Stimulated activated naive CD4-positive, alpha-beta T cell (primary cell): ENCODE measurements at places on chromosomes 11 and 22.

GRCh38 chr11:72598466-72598865, 75.8 kb downstream of the PDE2A start:
- DNase-seq = no peak

GRCh38 chr22:36454916-36455570, 26.4 kb downstream of the TXN2 start:
- peak; percentile 93 for DNase-seq

GRCh38 chr11:35619855-35620640, 1.8 kb downstream of the FJX1 start:
- no peak for DNase-seq

- DNase-seq = no peak
Observed at GRCh38 chr11:66674964-66675602, 2.6 kb downstream of the RBM4B start.

- DNase-seq = no peak
Observed at GRCh38 chr11:100397401-100397800, 289.7 kb upstream of the ARHGAP42 start.

DNA sequence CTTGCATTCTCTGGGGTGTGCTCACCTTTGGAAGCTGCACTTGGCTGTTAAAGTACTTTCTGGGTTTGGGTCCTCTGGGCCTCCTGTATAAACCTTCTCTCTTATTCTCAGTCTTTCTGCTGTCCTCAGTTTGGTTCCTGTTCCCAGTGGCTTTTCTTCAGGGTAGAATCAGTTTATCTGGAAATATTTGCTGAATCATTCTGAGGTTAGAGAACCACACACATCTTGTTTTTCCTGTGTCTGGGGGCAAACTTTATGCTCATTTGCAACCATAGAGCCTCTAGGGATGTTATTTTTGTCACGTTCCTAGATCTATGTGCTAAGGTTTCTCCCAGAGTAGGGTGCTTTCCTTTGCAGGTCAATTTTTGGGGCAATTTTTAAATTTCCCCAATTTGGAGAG, 224.3 kb upstream of the C11orf87 start:
- DNase-seq = no peak
